IMR-90 (cell line): ENCODE measurements at places on chromosomes 5 and 9. TPM values are rescaled to one million over a fixed set of nuclear protein-coding genes. Genes with fewer than 3 reads are reported as not detected.

- DNase-seq, result peak; percentile 78
Observed at GRCh38 chr9:98657897-98658296, 50.8 kb downstream of the GABBR2 start.

- peak; percentile 77 for DNase-seq
Observed at GRCh38 chr5:10856683-10857337, 95.8 kb upstream of the DAP start.

GRCh38 chr5:71748360-71748759 is 29.3 kb downstream of the CARTPT start:
- no peak for DNase-seq

The LCP2 gene
- not detected in 2 replicates for total RNA-seq

DNA sequence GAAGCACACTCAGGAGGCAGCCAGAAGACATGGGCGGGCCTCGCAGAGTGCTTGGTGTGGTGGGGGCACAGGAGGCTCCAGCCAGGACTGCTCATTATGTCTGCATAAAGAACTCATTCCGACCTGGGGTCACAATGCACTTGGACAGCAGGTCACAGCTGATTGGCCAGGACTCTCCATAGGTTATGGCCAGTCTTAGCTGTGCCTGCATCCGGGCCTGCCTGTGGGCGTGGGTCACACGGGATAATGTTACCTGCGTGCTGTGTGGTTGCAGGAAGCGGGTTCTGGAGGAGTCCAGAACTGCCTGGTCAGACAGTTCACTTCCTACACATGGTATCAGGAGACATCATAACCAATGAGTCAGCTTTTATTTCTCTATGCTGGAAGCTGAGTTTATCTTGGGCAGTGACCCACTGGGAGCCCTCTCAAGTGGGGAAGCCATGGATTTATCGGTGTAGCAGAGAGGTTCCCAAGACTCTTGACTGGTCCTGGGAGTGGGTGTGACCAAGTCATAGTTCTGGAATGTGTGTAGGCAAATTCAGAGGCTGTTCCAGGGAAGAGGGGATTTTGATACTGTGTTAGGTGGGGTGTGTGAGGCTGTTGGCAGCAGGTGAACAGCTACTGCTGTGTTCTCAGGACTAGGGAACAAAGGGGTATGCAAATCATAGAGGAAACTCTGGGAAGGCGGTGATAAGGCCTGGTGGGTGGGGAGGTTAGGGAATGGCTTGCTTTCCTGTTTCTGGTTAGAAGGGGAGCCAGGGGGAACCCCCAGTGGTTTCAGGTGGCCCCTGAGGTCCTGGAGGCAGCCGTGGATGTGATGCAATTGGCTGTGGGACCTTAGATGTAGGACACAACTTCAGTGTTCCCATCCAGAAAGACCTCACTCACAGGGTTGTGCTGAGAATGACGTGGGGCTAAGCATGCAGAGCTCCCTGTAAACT is 51.3 kb downstream of the ARHGEF37 start:
- DNase-seq, result peak; percentile 93
